ENCODE measurements at places on chromosomes 1 and 21.

DNA sequence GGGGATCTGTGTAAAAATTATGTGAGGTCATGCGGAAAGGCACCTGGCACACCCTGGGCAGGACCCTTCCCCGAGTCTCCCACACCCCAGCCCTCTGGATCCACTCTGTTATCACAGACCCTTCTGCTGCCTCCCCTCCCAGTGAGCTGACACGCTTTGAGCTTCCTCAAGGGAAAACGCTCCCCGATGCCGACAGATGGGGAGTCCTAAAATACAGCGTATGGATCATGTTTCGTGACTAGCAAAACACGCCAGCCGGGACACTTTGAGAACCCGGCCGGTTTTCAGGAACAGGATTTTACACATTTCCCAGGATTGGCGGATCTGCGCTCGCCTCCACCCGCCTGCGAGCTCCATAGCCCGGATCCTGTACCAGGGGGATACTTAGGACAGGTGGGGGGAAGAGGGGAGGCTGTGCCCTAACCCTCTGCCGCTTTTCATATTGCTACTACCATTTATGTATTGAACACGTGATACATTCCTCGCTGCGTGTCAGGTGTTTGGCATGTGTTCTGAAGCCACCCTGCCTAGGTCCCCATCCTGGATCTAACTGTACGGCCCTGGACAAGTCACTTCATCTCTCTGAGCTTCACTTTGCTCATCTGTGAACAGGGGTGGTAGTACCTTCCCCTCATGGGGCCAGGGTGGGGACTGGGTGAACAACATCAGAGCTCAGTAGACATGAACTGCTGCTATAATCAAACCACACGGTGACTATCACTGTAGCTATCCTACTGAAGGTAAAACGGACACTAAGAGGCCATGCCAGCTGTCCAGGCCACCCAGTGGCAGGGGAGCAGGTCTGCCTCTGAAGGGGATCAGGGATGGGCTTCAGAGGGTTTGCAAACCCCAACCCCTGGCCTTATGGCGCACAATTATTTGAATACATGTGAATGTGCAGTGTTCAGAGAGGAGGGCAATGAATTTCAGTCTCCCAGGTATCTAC lies 63.2 kb downstream of the SSBP3 start:
- no peak for DNase-seq

GRCh38 chr21:45404730-45405270 lies at the start of gene COL18A1:
Gene COL18A1 (plus strand): TSS chr21:45405165. CDS start chr21:45405231, 66 bp downstream.
- peak; percentile 48 for DNase-seq

- peak; percentile 66 for DNase-seq
Measured at GRCh38 chr1:150567717-150568593, 11.5 kb downstream of the MCL1 start.

DNA sequence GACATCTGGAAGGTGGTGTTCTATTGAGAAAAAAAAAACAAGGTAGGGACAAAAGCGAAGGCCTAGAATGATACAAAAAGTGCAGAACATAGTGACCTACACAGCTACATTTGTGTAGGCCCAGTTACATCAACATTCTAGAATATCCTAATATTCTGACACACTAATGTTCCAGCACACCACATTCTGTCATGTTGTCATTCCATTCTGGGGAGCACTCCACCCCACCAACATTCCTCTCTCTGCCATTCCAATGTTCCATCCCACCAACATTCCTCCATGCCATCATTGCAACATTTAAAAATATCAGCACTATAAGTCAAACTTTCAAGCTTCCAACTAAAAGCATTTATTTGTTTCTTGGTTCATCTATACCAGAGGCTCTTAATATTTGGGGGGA lies 28.5 kb downstream of the COA7 start:
- no peak for DNase-seq

GRCh38 chr1:223000632-223001031 lies 142.4 kb downstream of the TLR5 start:
- no peak for DNase-seq

- no peak for DNase-seq
Measured at GRCh38 chr1:193265716-193266115, 79.3 kb upstream of the B3GALT2 start.

DNA sequence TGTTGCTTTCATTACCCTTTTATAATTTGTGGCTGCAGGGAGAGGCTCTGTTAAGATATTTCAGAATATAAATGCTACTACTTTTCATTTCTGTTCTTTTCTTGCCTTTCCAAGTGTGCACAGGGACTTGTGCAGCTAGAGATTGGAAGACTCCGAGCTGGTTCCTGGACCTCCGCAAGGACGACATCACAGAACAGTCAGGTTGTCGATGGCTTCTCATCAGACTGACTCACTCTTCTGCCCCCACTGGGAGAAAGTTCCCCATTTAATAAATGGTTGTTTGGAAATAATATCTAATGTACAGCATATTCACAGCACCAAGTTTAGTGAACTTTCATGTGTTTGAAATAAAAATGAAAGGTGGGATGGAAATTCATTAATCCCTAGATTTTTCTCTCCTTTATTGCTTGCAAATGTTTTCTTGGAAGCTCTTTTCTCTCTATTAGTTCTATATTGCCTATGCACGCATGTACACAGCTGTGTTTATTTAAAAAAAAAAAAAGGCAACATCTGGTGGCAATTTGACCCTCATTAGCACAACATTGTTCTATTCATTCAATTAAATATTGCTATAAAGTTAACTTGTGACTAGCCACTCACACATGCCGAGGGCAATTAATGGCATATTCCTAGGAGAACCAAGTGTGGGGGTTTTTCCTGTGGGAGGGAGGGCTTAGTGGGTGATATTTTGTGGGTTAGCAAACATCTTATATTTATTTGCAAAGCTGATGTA lies 77.5 kb upstream of the L1TD1 start:
- DNase-seq: no peak

- DNase-seq: no peak
Measured at GRCh38 chr1:89836252-89837035, 15.6 kb downstream of the LRRC8D start.

DNA sequence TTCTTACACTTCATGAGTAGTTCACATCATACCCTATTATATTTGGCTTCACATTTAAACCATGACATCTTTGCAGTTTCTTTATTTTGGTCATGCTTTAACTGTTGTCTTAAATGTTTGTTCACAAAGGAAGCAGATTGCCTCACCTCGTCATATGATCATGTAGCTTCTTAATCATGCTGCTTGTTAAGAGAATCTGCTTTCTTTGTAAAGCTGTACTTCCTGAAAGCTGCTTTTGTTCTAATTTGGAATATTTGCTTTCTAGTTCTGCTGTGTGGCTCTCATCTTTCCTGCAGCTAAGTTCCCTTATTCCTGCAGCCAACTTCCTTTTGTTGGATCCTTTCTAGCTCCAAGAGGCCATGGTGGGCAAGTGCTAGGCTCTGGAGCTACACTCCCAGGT lies 62.9 kb upstream of the SIM2 start:
- no peak for DNase-seq

DNA sequence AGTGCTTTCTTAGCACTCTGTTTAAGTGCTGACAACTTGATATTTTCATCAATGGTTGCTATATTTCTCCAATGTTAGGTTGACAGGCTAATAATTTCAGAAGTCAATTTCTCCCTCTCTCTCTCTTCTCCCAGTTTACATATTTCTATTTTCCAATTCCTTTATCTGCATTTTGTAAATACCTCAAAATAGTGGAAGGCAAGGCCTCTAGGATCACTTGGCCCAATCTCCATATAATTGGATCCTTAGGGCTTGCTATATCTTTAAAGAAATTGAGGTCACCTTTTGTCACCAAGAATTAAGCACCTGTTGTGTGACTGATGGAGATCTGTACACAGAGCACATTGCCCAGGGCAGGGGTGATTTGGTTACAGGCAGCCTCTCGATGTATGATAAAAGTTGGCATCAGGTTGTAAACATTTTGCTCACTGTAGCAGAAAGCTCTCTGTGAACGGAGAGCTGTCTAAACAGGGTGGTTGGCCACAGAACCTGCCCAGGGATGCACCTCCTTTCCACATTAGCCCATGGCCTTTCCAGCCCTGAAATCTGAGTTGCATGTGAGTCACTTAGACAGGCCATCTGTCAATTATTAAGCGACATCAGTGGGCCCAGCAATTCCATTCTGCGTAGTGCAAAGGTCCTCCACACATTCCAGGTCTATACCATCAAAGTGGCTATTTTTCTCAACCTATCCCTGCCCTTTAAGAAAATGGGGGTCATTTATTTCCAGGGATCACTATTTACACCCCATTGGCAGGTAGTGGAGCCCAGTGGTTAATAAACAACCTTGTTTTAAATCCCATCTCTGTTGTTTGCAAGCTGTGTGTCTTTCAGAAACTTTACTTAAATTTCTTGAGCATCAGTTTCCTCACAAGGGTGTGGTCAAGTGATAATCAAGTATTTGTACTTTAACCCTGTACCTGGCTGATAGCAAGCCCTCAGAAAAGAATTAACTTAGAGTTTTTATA lies 29.1 kb upstream of the IRF2BP2 start:
- DNase-seq: no peak

DNA sequence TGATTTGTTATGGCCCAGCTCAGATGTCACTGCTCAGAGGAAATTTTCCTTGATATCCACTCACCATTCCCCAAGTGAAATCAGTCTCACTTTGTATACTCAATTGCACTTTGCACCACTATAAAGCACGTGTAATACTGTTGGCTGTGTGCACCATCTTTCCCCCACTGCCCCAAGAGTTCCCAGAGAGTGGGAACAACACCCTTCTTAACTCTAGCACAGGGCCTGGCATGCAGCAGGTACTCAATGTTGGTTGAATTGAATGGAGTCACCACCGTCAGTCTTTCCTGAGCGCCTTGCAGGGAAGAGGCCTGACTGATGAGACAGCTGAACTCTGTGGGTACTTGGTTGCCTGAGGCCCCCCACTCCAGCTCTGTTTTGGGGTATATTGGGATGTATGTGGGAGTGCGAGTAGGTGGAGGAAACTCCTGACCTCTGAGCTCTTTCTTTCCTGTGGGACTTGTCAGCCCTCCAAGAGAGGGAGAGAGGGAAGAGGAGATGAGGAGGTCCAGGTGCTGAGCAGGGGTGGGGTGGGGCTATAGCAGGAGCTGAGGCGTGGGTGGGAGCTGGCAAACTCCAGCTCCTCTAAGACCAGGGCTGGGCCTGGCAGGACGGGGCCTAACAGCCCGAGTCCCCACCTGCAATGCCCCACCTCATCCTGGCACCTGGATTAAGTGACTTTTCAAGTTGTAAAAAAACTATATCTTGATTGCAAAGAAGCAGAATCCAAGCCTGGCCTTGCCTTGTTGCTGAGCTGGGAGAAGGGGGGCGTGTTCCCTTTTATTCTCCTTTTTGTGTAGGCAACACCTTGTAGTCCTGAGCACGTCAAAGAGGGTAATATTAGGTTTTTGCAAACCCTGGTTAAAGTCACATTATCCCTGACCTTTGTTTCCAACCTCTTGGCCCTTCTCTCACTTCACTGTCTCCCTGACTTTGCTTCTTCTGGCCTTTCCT lies 19.4 kb upstream of the WASF2 start:
- no peak for DNase-seq

- DNase-seq: no peak
Measured at GRCh38 chr1:221636096-221636495, 105.8 kb downstream of the DUSP10 start.

DNA sequence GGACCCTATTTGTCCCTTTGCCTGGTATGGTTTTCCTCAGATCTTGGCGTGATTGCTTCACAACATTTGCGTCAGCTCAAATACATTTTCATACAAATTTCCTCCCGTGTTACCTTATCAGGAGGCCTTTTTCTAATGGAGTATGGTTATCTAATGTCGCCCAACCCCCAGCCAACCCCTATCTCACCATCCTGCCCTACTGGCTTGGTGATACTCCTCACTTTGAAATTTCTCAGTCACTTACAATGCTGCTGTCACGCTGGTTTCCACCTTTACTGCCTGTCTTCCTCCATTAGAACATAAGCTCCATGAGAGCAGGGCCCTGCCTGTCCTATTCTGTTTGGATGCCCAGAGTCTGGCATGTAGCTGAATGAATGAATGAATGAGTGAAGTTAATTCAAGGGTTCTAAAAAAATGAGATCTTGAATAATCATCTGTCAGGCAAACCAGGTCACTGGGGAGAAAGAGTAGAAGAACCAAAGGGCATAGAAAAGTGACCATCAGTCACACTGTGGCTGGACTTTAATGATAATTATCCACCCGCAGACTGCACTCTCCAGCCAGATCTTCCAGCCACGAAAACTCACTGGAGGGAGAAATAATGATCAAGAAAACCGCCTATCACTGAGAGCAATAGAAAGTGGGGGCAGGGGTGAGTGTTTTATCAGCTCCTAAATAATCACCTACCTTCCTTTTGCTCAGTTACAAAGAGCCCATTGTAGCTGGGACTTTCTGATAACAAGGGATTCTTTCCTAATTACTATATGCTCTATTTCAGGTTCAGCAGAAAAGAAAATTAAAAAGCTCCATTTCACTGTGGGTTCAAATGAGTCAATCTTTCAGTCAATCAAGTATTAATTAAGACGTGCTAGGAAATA lies 21.3 kb downstream of the KIAA0040 start:
- no peak for DNase-seq

- DNase-seq: no peak
Measured at GRCh38 chr1:167563579-167564246, 10.2 kb upstream of the CREG1 start.

DNA sequence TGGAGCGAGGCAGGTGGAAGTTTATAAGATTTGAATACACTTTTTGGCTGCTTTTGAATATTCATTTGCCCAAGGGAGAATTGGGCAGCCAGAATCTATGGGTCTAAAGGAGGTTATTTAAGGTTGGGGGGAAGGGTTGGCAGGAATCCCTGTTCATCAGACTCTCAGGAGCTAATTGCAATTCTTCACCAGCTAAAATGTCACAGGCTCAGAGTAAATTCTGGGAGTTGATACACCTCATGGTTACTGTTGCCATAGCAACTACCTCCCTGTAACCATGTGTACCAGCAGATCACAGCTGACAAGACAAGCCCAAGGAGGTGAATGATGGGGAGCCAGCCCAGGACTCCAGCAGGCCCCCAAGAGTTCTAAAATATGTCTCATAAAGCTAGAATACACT lies 75.5 kb downstream of the CAMK2N1 start:
- DNase-seq: no peak

GRCh38 chr1:62508187-62508758 lies 71.4 kb downstream of the USP1 start:
- DNase-seq: no peak

GRCh38 chr21:18771845-18772380 lies 368.3 kb upstream of the TMPRSS15 start:
- DNase-seq: no peak

DNA sequence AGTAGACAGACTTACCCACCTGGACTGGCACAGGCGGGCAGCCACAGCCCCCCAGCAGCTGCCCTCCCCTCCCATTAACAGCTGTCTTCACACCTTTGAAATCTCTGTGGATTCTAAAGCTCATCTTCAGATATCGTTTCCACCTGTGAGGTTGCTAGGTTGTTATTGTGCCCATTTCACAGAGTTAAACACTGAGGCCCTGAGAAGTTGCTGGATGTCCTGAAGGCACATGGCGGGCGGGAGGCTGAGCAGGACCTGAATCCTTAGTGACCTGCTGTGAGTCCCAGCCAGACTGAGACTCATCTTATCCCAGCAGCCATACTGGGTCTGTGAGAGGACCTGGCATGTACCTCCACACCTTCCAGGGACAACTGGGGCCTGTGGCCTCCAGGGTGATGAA lies 134.8 kb upstream of the TMEM51 start:
- no peak for DNase-seq
